ENCODE measurements at places on chromosomes 11 and 22. TPM values are rescaled to one million over a fixed set of nuclear protein-coding genes. Genes with fewer than 3 reads are reported as not detected.
A peak's percentile ranks its signal among the peaks of the same experiment; 100 is the strongest.

DNA sequence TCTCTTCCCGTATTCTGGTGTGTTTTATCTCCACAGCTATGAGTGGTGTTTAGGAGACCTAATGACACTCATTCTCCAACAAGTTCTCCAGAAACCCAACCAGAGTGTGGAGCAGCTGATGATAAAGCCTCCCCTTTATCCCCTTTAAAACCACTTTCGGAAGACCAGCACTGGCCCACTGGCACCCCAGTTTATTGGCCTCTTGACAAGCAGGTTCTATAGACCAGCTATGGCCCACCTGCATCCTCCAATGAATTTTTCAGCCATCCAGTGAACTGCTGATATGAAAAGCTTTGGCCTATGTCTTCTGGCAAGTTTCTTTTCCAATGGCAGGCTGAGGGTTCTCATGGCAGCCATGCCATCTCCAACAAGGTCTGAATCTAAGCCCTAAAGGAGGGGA is 27.4 kb downstream of the CHST1 start:
- no peak for DNase-seq

The OR6A2 gene
- total RNA-seq: 1.0 TPM

DNA sequence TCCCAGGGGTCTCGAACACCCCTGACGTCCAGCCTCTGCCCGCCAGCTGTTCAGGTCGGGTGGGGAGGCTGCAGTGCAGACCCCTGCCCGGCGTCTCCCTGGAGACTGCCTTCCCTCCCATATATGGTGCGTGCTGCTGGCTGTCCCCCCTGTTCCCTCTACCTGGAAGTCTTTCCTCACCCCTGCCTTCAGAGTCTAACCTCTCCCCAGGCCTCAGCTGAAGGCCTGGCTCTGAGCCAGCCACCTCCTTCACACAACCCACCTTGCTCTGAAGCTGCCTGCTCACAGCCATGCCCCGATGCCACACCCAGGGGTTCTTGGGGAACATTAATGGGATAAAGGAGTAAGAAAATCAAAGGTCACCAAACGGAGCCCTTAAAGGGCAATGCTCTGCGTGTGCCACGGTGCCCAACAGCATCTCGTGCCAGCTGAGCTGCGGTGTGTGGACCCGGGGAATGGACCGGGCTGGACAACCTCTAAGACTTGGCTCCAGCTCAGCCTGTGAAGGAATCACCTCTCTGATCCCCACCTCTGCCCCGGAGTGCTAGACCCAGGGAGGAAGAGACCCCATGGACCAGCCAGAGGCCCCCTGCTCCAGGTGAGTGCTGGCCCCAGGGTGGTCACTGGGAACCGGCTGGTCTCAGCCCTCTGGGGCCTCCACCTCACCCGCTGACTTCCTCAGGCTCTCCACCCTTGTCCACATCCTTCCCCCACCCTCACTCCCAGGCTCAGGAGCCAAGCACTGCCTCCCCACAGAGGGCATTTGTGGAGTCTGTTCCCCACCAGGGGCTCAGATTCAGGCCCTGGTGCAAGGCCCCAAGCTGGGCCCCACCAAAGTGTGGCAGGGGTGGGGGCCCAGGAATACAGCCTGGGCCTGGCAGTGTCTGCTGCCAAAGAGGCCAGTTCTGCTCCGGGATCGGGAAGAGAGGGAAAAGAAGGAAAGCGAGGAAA is at the start of gene NLRP6:
NLRP6 (plus strand) TSS at position 407 of the 951 bp plus-strand sequence; CDS start at position 570, 163 bp downstream.
- DNase-seq: no peak

DNA sequence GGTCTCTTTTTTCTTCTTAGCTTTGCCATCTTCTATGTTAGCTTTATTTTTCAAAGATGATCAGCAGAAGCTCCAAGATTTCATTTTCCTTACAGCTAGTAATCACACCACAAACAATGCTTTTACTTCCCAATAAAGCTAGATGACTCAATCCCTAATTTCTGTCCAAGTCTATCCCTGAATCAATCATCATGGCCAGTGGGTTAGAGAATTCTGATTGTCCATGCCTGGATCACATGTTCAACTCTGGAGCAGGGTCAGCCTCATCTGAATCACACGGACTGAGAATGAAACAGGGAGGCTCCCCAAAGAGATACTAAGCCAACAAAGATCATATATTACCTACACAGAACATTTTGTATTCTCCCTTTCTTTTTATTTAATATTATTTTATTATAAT is 79.6 kb downstream of the BBOX1 start:
- DNase-seq: no peak

- peak; percentile 7 for DNase-seq
Measured at GRCh38 chr22:21449531-21450319, 17.5 kb upstream of the TMEM191C start.

- DNase-seq: no peak
Measured at GRCh38 chr11:7964261-7964660, 986 bp downstream of the NLRP10 start.

DNA sequence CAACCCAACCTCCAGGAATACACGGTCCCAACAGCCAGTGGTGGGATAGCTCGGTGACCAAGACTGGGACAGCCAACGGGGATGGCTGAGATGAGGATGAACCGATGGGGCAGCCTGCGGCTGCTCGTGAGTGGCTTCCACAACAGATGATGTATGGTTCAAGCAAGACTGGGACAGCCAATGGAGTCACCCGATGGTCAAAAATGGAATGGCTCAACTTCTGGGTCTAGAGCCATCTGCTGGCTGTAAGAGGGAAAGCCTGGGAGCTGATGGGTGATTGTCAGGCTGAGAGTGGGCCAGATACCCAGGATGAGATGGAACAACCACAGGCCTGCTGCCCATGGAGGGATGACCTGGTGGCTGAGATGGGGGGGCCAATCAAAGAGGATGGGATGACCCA is 35.5 kb downstream of the SYT7 start:
- DNase-seq: no peak

DNA sequence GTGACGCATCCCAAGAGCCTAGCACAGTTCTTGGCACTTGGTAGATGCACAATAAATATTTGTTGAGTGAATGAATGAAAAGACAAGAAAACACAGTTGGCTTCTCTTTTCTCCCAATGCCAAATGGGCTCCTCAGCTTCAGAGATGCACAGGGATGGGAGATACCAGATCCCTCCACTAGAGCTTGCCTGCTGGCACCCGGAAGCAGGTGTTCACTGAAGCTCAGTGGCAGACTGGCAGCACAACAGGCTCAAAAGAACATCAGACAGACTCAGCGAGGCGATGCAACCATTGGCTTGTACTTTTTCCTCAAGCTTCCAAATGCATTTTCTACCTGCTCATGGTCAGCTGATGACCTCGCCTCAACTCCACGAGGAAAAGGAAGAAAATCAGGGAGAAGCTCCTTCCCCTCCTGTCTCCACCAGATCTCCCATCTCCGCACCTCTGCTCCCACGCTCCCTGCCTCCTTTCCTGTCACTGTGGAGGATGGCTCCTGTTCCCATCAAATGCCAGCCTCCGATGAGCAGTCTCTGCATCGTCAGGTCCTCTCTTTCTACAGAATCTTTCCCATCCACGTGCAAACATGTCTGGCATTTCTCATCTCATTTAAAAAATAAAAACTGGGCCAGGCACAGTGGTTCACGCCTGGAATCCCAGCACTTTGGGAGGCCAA is 5.8 kb downstream of the RAPSN start:
- no peak for DNase-seq

The SLC22A25 gene
- total RNA-seq: not detected

The RBM4 gene
- total RNA-seq: 71.1 TPM

- no peak for DNase-seq
Measured at GRCh38 chr22:50205781-50206569, 5.2 kb downstream of the SELENOO start.

GRCh38 chr11:130997278-130997677 is 81.0 kb upstream of the SNX19 start:
- no peak for DNase-seq

- DNase-seq: no peak
Measured at GRCh38 chr11:24645563-24645962, 148.7 kb downstream of the LUZP2 start.

DNA sequence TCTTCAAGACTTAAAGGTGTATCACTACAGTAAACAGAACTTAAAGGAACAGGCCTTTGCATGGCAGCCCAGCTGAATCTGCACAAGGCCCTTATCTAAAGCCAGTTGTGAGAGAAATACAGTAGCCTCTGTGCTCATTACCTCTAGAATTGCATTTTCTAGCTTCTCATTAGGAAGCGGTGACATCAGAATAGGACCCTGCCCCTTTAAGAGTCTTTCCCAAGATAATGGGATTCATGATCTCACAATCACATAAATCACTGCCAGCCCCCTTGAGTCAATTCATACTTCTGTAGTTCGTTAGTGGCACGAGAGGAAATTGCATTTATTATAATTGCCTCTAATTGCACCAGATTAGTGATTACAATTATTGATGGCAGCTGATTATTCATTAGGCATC is 170.3 kb downstream of the NTM start:
- no peak for DNase-seq
